ENCODE measurements at places on chromosomes 2 and 18. TPM values are rescaled to one million over a fixed set of nuclear protein-coding genes. Genes with fewer than 3 reads are reported as not detected.
A peak's percentile ranks its signal among the peaks of the same experiment; 100 is the strongest.

GRCh38 chr2:151338115-151338514, 19.3 kb upstream of the TNFAIP6 start:
- no peak for DNase-seq

DNA sequence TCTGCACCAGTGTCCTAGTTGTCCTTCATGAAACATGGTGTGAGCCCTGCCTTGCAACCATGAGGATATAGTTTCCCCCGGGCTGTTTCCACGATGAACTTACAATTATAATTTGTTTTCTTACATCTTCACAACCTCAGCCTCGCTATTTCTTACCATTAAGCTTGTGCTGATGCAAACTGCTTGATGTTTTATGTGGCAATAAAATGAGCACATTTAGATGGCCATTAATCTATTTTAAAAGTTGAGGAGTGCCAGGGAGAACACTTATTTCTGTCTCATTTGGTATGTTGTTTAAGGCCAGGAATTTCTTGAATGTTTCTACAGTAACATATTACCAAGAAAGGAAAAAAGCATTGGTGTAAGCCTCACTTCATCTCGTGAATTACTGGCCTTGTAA, 214.5 kb upstream of the SLC8A1 start:
- DNase-seq, result no peak

LPIN1 gene
- 28.1 TPM for total RNA-seq

GRCh38 chr2:240560480-240561324, 545 bp downstream of the DUSP28 start:
- peak; percentile 98 for DNase-seq

CRACDL gene
- 2.0 TPM for total RNA-seq

KCMF1 gene
- total RNA-seq, result 46.9 TPM

- DNase-seq, result no peak
Observed at GRCh38 chr2:103007086-103007485, 245.3 kb downstream of the TMEM182 start.

CDC42EP3 gene
- 22.4 TPM for total RNA-seq

- DNase-seq, result no peak
Observed at GRCh38 chr2:48452108-48452507, 77.8 kb upstream of the STON1 start.

SPAG16 gene
- total RNA-seq, result 87.6 TPM

DNA sequence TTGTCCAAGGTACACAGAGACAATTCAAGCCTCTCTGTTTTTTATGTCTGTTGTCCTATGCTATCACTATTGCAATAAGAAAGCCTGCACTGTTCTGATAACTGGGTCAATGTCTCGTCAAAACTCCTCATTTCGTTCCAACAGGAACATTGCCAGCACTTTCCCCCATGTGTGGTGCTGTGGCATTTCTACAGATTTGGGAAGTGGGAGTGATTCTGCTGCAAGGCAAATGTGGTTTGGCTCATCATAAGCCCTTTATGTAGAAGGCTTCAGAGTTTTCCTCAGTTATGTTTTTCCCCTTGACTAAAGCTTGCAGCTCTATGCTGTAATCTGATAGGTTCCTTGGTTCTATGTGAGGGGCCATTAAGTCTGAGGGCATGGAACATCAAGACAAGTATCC, 324.1 kb upstream of the TCF4 start:
- no peak for DNase-seq

RAB6C gene
- 0.41 TPM for total RNA-seq

DNA sequence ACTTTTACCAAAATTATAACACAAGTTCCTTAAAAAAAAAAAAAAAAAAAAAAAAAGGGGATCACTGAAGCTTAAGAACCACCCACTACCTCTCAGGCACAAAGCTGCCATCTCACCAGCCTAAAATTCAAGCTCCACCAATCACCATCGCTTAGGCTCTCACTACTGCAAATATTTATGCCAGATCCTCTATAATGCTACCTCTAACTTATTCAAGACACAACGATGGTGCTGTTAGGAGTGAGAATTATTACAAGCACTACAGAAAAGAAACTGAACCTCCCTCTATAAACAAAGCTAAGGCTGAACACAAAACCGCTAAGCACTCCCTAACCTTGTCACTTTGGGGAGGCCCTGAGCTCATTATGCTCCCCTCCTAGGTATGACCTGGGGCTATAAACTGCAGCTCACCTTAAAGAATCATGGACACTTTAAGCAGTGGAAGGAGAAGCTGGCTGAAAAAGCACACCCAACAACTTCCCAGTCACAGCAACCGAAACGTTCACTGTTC, 3.6 kb downstream of the FZD5 start:
- no peak for DNase-seq

DNA sequence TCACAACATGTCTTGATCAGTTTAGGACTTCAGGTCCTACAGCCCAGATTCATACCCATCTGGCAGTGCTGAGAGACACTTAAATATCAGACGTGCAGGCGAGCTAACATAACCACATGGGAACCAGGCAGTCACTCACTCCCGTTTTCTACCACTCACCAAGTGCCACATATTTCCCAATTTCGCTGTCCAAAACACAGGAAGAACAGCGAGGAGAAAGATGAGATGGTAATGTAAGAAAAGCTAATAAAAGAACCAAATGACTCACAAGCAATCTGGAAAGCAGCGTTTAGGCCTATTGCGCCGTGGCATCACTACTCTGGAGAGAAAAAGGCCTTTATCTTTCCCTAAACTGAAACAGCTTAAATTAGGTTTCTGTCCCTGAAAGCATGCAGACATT, 647.8 kb upstream of the SLC39A10 start:
- no peak for DNase-seq

TMEM200C gene
- 23.2 TPM for total RNA-seq

- DNase-seq, result no peak
Observed at GRCh38 chr18:46412916-46413315, 244.1 kb downstream of the LOXHD1 start.

KIF5C gene
- total RNA-seq, result 388 TPM

MYL12B gene
- 186 TPM for total RNA-seq

All from frontal cortex (tissue), 4 donors.